ENCODE measurements at places on chromosomes 13 and 19.
A peak's percentile ranks its signal among the peaks of the same experiment; 100 is the strongest.

DNA sequence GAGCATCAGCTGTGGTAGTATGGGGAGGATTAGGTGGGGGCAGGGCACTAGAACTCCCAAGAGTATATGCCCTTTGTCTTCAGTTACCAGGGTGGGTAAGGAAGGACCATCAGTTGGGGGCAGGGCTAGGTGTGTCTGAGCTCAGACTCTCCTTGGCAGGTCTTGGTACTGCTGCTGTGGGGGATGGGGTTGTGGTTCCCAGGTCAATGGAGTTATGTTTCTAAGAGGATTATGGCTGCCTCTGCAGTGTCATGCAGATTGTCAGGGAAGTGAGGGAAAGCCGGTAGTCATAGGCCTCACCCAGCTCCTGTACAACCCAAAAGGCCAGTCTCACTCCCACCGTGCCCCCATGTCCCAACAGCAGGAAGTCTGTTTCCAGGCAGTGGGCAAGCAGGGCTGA lies 8.8 kb upstream of the ZNF578 start:
- DNase-seq = no peak

- peak; percentile 72 for DNase-seq
Observed at GRCh38 chr19:3801412-3802096, 15.4 kb upstream of the MATK start.

GRCh38 chr13:52906122-52906903 lies 57.9 kb upstream of the PCDH8 start:
- DNase-seq = no peak

DNA sequence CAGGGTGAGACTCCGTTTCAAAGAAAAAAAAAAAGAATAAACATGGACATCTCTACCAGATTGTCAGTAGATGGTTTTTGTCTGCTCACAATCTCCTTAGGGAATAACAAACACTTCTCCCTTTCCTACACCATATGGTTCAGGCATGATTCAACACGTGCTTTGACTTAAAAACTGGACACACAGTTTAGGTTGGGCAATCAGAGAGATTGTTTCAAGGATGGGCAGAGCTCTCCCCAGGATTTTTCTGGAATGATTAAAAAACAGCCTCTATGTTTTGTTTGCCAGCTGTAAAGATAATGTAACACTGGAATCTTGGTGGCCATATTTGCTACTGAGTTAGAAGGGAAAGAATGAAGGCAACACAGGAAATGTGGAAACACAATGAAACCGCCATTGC lies 150.1 kb upstream of the TSC22D1 start:
- DNase-seq = no peak

DNA sequence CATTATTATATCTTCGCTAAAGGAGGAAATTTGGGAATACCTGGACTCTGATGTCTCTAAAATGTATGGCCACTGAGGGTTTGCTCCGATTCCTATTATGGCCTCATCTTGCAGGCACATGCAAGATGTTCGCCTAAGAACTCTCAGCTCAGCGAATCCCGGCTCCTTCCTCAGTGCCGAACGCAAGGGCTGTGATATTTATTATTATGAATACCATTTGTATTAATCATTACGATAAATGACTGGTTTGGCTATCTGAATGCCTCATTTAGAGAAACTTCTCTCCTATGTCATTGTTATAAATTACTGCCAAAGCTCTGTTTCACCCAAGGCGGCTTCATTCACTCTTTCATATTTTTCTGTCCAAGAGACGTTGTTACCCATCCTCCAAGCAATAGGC lies 369.7 kb upstream of the TSHZ3 start:
- DNase-seq = no peak

- DNase-seq = no peak
Observed at GRCh38 chr13:50724913-50725312, 118.6 kb downstream of the DLEU7 start.

GRCh38 chr13:79273045-79273444 lies 133.0 kb downstream of the RBM26 start:
- DNase-seq = no peak

DNA sequence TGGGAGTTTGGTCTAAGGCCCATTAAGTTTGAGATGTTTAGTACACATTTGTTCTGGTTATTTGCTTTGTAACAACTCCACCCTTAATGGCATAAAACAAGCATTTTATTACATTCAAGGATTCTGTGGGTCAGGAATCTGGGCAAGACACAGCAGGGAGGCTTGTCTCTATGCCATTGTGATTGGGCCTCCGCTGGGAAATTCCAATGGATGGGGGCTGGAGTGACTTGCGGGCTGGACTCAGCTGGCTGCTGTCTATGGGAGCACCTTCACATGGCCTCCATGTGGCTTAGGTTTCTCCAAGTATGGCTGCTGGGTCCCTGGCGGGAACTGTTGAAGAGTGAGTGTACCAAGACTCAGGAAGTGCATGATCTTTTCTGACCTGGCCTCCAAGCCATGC lies 159.0 kb downstream of the PAN3 start:
- DNase-seq = no peak

- no peak for DNase-seq
Observed at GRCh38 chr13:33722216-33722915, 95.6 kb upstream of the RFC3 start.

DNA sequence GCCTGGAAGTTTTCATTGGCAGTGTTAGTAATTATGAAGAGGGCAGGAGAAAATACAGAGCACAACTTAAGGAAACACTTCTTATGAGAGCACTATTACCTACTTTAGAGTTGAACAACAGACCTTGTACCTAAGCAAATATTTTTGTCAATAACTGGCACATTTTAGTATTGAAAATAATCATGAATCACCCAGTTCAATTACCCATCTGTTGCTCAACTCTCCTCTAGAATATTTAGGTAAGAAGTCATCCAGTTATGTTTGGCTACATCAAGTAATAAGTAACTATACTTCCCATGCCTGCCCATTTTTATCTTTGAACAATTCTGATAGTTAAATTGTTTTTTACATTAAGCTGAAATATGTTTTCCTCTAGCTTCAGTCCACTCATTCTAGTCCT lies 893.4 kb downstream of the DIAPH3 start:
- no peak for DNase-seq

- no peak for DNase-seq
Observed at GRCh38 chr13:85498774-85499173, 300.4 kb downstream of the SLITRK6 start.

- peak; percentile 47 for DNase-seq
Observed at GRCh38 chr13:94345374-94346195, 133.9 kb downstream of the DCT start.

DNA sequence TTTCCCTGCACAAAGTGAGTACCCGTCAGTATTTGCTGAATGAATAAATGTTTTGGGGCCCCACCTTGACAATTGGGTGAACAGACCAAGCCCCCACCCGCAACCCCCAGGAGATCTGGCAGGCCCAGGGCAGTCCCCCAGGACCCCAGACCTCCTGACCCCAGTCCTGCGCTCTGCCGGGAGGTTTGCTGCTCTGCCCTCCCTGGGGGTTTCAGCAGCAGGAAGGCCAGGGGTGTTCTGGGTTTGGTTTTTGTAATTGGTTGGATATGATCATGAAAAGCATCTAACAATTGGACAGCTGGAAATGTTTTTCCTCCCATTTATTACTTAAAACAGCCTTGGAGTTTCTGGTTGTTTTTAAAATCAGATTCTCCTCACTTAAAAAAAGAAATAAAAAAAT lies 193.8 kb downstream of the URI1 start:
- DNase-seq = no peak

GRCh38 chr13:52650731-52651130 lies 1.9 kb upstream of the SUGT1 start:
- DNase-seq = no peak

DNA sequence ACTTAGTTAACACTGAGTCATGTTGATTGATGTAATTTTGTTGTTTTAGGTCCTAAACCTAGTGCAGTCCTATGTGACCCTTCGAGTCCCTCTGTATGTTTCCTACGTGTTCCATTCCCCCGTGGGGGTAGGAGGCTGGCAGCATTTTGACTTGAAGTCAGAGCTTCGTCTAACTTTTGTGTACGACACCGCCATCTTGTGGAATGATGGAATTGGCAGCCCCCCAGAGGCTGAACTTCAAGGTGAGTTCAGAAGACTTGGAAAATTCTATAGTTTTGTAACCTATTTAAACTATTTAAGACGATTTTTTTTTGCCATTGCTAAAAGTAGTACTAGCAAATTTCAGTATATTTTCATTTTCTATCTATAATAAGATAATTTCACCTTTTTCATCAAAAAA lies 117.9 kb downstream of the STOML3 start:
- DNase-seq = peak; percentile 20

DNA sequence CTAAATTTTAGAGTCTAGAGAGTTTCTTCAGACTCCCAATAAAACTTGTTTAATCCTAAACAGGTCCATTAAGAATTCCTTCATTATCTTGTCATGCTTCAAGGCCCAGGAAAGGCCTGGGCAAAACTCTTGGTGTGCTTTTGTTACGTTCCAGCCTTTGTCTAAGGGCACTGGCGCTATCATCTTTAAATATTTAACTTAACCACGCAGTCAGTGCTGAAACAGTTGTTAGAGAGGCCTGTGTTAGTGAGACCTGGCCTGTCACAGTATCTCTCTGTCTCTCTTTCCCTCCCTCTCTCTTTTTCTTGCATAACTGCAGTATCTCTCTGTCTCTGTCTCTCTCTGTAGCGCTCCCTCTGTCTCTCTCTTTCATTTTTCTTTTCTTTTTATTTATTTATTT lies 8.2 kb upstream of the OR1M1 start:
- no peak for DNase-seq

DNA sequence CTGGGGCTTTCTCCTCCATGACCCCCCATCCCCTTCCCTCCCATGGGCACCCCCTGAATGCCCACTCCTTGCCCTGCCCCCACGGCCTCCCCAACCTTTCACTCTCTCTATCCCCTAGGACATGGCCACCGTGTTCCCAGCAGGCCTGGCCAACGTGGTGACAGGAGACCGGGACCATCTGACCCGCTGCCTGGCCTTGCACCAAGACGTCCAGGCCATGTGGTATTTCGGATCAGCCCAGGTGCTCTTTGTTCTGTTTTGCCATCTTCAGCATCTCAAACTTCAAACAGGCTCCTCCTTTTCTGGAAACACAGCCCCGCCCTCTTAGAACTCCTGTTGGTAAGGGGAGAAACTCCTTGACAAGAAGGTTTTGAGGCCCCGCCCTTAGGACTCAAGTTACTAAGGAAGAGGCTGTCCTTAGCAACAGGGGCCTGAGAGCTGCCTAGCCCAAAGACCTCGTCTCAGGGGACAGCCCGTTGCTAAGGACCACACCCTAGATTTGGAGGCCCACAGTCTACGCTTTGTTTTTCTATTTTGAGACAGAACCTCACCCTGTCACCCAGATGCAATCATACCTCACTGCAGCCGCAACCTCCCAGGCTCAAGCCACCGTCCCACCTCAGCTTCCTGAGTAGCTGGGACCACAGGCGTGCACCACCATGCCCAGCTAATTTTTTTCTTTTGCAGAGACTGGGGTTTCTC lies 5.1 kb upstream of the FLT3LG start:
- peak; percentile 97 for DNase-seq

DNA sequence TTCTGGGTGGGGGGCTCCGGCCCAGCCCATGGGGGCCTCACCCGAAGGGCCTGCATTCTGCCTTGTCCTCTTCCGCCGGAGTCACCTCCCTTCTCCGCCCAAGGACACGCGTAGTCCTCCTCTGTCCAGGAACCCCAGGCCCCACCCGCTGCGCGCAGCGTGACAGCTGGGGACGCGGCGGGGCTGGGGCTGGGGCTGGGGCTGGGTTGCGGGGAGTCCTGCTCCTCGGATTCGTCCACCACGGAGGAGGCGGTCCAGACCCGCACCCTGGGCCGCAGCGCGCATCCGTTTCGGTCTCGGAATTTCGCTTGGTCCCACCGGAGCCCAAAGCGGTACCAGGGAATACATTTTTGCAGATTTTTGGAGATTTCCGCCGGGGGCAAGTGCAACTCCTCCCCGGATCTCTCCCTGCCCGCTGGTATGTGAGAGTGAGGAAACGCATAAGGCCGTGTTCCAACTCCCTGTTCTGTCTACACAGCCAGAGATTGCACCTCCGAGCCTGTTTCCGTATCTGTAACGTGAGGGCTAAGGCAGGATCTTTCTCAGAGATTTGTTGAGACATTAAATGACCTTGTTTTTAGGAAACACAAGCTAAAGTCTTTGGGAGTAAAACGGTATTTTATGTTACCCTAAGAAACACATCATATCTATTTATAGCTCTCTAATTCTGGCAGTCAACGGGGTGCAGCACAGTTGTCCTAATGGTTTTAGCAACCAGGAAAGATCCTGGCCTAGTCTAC lies at the start of gene COX7A1:
COX7A1 (minus strand) TSS at position 96 of the 740 bp plus-strand sequence; CDS start at position 56, 40 bp downstream.
- DNase-seq = no peak

- peak; percentile 68 for DNase-seq
Observed at GRCh38 chr13:48412881-48413351, at the start of gene LPAR6. Gene LPAR6 (minus strand): TSS chr13:48413113. CDS start chr13:48412423, 690 bp downstream.

- no peak for DNase-seq
Observed at GRCh38 chr19:48253999-48254398, 1.7 kb downstream of the CARD8 start.

- DNase-seq = no peak
Observed at GRCh38 chr19:46691948-46692347, 25.0 kb downstream of the PRKD2 start.

GRCh38 chr13:48570216-48570828 lies 37.4 kb upstream of the RCBTB2 start:
- DNase-seq = no peak

- DNase-seq = no peak
Observed at GRCh38 chr13:46071590-46072249, 19.2 kb upstream of the ZC3H13 start.

DNA sequence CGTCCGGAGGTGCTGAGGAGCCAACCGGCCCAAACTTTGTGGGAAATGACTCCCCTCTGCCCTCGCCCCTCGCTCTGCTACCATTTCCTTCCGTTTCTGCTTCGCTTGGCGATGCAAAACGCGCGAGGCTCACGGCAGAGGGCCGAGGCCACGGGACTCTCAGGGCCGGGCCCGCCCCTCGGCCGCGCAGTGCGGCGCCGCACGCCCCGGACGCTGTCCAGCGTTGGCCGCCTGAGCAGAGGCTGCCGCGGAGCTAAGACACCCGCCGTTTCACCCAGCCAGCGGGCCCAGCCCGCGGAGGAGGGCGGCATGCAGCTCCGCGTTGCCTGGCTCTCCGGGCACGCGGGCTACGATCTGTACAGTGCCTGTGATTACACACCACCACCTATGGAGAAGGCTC lies 2.1 kb upstream of the ZNF578 start:
- no peak for DNase-seq

GRCh38 chr19:12872941-12873890 lies 8.0 kb downstream of the DNASE2 start:
- DNase-seq = peak; percentile 82

DNA sequence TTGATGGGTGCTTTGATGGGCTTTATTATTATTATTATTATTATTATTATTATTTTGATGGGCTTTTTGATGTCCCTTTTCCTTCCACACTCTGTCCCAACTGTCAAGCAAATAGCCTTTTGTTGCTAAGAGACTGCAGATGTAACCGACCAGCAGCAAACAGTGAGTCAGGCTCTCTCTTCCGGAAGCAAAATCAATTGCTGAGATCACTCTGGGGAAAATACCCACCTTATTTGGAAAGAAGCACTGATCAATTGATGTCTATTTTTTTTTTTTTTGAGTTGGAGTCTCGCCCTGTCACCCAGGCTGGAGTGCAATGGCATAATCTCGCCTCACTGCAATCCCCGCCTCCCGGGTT lies 2.9 kb downstream of the LDLR start:
- DNase-seq = peak; percentile 89

All from CD4-positive, alpha-beta T cell treated with Interleukin-12 subunit alpha and Interleukin-12 subunit beta, for 1 hour (primary cell).